Thoracic aorta (tissue), 2 donors: ENCODE measurements at places on chromosomes 3 and 15. TPM values are rescaled to one million over a fixed set of nuclear protein-coding genes. Genes with fewer than 3 reads are reported as not detected.
A peak's percentile ranks its signal among the peaks of the same experiment; 100 is the strongest.

DNA sequence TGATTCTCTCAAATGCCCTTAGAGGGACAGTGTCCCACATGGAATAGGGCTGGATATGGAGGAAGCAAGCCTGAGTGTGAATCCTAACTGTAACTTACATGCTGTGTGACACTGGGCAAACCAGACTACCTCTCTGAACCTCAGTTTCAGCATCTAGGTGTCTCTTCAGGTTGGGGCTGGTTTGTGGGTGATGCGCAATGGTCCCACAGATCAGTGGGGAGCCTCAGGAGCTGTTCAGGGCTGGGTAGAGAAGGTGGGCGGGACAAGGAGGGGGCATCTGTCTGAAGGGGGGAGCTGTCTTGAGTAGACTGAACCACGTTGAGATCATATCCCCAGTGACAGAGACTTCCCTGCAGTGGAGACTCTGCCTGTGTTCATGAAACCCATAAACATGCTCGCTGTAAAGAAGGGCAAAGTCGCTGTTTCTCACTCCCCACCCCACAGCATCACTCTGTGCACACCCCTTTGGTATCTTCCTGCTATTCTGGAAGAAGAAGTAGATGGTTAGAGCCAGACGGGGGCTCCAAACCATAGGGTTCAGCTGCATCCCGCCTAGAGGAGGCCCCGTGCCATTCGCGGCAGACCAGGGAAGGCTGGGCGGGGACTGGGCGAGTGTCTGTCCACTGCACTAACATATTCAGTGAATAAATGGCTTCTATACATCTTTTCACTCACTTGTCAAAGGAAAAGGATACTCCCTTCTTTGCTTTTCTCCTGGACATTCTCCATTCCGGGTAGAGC, 28.4 kb downstream of the SRPRB start:
- no peaks in the 10 kb centered on the region for H3K27me3 ChIP-seq
- H3K4me1 ChIP-seq: no peaks in the 10 kb centered on the region
- no peak for DNase-seq
- no peak overlapping the region for H3K4me3 ChIP-seq

GRCh38 chr15:58839485-58839884, 68.4 kb downstream of the MINDY2 start:
- H3K4me3 ChIP-seq: no peak overlapping the region
- H3K27me3 ChIP-seq: no peaks in the 10 kb centered on the region
- H3K27ac ChIP-seq: no peak overlapping the region
- no peaks in the 10 kb centered on the region for H3K36me3 ChIP-seq
- no peak for DNase-seq

GRCh38 chr3:124113485-124113884, 121.6 kb upstream of the ROPN1 start:
- no peaks in the 10 kb centered on the region for H3K27me3 ChIP-seq
- H3K27ac ChIP-seq: peak overlapping the region; percentile 31
- no peak for DNase-seq
- H3K36me3 ChIP-seq: no peaks in the 10 kb centered on the region
- H3K4me1 ChIP-seq: peaks cover 36% of the 10 kb centered on the region

GRCh38 chr15:50675535-50676144, 11.0 kb downstream of the TRPM7 start:
- H3K4me1 ChIP-seq: no peaks in the 10 kb centered on the region
- no peak overlapping the region for H3K27ac ChIP-seq
- H3K36me3 ChIP-seq: no peaks in the 10 kb centered on the region
- H3K4me3 ChIP-seq: no peak overlapping the region

The ILDR1 gene
- total RNA-seq: not detected

The PLA2G4D gene
- not detected for total RNA-seq

The RETNLB gene
- total RNA-seq: not detected
